Renal cortex interstitium (tissue), 15 donors: ENCODE measurements at places on chromosomes 1 and 21. TPM values are rescaled to one million over a fixed set of nuclear protein-coding genes. Genes with fewer than 3 reads are reported as not detected.

The BECN2 gene
- not detected for polyA plus RNA-seq

The ANGPTL1 gene
- polyA plus RNA-seq: 6.8 TPM

DNA sequence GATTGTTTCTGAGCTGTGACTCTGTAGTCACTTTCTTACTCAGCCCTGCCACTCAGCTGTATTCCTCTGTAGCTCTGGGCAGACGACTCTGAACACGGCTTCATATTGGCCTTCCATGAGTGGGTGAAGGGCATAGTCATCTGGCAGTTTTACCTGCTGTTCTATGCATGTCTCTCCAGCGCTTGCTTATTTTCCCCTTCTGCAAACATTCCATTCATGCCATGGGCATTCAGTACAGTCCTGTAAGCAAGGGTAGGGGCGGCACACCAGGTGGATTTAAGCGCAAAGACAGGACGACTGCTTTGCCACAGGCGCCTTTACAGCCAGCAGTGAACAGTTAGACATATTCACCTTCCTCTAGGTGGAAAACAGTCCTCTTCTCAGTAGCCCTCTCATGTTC is 4.4 kb upstream of the WDR26 start:
- no peak for DNase-seq

GRCh38 chr1:44641126-44642102 is 32.9 kb downstream of the TMEM53 start:
- DNase-seq: no peak

- no peak for DNase-seq
Observed at GRCh38 chr1:247295274-247295684, 36.4 kb downstream of the ZNF496 start.

DNA sequence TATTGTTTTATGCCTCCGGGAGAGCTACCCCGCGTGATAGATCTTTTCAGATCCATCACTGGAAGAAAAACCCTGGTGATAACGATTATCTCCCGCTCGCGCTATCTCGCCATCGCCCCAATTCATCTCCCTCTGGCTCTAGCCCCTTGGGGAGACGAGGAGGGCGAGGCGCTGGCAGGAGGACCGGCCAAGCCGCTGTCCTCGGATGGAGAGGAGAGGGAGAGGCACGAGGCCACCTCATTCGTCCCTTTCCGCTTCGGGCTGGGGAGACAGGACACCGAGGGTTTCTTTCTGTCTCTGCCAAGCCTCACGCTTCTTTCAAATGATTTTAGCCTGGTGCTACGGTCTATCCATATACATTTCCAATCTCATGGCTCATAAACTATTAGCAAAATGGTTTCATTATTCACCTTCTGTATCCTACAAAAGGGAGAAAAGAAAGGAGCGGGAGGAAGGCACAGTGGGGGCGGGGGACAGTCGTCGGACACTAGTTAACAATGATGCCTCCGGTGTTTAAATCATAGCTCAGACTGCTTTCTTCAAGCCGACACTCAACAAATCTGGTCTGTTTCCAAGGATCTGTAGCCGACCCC is 415.0 kb upstream of the ESRRG start:
- DNase-seq: no peak

DNA sequence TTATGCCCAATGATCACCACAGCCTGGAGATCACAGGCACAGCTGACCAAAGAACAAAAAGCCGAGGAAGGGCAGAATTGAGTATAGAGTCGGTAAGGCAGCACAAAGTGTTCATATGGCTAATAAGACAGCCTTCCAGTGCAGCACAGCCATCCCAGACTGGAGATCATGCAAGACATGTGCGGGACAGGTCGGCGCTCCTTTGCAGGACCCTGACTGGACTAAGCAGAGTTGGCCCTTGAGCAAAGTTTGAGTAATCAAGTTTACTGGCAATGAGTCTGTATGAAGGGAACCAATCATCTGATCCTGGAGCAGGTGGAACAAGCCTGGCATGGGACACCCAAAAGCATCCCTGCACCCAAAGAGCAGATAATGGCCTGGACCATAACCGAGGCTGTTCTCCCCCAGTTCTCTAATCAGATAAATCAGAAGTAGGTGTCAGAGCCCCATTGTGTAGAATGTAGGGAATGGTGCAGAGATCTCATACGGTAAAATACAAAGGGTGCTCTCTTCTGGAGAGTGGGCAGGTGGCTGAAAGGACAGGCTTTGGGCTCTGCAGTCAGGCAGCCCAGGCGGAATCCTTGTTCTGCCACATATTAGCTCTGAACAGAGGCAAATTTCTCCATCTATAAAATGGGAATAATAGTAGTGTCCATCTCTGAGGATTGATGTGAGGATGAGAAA is 10.7 kb upstream of the DNASE2B start:
- DNase-seq: no peak

- no peak for DNase-seq
Observed at GRCh38 chr1:8021676-8022266, 4.3 kb downstream of the ERRFI1 start.

GRCh38 chr1:71228241-71228640 is 147.4 kb upstream of the ZRANB2 start:
- no peak for DNase-seq

GRCh38 chr1:201818971-201819750 is 9.8 kb upstream of the IPO9 start:
- no peak for DNase-seq

- DNase-seq: no peak
Observed at GRCh38 chr1:84255582-84255981, 45.9 kb upstream of the SAMD13 start.
